B cell (primary cell): ENCODE measurements at places on chromosomes 1 and 21.

DNA sequence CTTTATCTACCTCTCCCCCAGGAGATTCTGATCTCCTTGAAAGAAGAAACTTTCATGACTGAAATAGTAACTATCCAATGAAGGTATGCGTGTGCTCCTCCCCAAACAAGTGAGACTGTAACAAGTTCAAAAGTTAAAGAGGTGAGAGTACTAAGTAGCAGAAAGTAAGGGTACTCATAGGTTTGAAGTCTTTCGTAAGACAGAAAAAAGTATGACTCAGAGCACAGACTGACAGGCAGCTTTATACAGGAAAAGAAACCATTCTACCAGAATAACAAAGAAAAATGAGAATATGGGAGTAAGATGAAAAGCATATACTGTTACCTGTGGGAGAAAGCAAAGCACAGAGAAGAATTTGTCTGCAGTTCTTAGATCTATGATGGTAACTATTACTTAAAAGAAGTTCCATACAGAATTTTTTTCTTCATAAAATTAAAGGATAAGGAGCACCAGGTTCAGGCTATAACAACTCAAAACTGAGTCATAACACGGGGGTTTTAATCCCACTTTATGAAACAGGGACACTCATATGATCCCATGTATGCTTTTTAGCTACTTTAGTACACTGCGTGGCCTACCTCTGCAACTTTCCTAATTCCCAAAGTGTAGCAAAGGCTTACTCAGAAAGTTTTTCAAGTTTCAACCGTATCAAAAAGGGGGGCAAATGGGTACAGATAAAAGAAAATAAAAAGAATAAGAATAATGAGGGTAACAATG lies 52.0 kb downstream of the FOXJ3 start:
- DNase-seq, result no peak

DNA sequence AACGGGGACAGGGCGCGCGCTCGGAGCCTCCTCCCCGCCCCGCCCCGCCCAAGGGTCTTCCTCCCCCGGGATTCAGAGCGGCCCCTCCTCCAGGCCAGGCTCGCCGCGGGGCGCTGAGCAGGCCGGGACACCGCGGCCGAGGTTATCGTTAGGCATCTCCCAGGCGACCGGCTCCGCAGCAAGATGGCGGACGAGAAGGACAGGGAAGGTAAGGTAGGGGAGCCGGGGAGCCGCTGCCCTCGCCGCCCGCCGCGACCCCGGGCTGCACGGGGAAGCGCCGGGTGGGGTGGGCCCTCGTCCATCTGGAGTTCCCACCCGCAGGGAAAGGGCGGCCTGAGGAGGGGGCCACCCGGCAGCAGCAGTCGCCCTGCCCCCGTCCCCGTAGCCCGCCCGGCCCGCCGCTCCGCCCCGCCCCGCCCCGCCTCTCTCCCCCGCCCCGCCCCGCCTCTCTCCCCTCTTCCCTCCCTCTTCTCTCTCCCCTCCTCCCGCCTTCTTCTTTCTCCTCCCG lies 105.9 kb upstream of the HNRNPU start:
- peak; percentile 91 for DNase-seq

- DNase-seq, result no peak
Measured at GRCh38 chr1:227297073-227297793, 21.1 kb downstream of the CDC42BPA start.

DNA sequence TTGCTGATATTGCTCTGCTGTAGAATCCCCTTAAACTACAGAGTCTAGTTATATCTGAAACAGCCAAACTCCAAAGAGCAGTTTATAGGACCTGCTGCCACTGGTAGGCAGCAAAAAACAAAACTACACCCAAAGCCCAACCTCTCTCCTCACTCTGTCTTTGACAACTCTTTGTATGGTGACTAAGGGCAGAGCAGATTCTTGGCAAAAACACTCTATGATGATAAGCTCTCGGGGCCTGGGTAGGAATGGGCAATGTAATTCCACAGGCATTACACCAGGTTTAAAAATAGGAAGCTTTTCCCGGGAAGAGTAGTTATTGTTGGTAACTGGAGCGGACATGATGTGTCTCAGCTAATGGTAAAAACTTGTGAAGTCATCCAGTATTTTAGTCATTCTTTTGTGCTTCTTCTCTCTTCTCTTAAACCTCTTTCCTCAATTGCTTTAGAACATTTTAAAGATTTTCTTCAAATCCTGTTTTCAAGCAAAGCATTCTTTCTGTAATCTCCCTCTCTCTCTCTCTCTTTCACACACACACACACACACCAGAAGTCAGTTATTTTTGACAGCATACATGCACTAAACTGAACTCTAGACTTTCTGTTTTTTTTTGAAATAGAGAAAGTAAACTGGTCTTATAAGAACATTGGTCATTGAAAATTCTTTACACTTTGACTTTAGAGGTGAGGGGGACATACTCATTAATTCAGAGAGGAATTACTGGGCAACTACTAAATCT lies 193.5 kb downstream of the PAPPA2 start:
- no peak for DNase-seq

DNA sequence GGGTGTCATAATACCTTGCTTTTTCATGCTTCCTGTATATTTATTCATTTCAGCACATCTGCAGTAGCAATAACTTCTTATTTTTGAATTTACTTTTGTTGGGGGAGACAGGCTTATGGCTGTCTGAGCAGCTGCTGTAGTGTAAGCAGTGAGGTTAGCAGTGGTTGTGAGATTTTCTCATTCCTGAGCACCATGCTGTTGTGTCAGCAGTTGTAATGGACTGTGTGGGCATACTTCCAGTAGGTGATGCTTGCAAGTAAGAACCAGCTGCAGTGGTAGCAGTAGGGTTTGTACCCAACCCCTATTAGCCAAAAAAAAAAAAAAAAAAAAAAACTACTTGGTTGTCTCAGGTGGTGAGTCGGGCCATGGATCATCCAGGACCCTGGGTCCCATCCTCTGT lies 311.6 kb downstream of the NUF2 start:
- no peak for DNase-seq

- DNase-seq, result no peak
Measured at GRCh38 chr1:229271448-229272159, 693 bp downstream of the RAB4A start.

DNA sequence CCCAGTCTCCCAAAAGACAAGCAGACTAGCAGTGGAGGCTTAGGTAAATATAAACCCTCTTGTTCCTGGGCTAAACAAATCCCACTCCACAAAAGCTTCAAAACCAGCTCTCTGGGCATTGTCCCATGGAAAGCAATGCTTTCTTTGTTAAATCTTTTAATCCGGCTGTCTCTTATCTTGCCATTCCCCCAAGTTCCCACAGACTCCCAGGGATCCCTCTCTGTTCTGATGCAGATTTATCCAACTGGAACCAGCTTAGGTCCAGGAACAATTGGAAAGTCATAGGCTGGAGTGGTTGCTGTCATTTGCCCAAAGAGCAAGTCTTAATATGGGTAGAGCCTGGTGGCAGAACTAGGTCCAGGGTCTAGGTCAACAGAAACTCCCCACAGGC lies 110.1 kb upstream of the ATP1A1 start:
- no peak for DNase-seq

DNA sequence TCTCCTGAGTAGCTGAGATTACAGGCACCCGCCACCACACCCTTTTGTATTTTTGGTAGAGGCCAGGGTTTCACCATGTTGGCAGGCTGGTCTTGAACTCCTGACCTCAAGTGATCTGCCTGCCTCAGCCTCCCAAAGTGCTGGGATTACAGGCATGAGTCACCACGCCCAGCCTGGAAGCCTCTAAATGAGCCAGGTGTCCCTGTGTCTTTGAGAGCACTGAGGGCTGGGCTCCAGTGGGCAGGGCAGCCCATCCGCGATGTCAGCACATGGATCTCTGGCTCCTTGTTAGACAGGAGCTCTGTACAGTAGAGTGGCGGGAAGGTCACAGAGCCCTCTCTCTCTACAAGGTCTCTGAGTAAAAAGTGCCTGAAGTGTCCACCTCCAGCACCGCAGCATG lies 124.3 kb downstream of the PGBD5 start:
- DNase-seq, result no peak

- DNase-seq, result peak; percentile 12
Measured at GRCh38 chr1:94335950-94336349, 82.2 kb upstream of the ABCD3 start.

- no peak for DNase-seq
Measured at GRCh38 chr1:8844501-8845006, 27.1 kb upstream of the RERE start.

DNA sequence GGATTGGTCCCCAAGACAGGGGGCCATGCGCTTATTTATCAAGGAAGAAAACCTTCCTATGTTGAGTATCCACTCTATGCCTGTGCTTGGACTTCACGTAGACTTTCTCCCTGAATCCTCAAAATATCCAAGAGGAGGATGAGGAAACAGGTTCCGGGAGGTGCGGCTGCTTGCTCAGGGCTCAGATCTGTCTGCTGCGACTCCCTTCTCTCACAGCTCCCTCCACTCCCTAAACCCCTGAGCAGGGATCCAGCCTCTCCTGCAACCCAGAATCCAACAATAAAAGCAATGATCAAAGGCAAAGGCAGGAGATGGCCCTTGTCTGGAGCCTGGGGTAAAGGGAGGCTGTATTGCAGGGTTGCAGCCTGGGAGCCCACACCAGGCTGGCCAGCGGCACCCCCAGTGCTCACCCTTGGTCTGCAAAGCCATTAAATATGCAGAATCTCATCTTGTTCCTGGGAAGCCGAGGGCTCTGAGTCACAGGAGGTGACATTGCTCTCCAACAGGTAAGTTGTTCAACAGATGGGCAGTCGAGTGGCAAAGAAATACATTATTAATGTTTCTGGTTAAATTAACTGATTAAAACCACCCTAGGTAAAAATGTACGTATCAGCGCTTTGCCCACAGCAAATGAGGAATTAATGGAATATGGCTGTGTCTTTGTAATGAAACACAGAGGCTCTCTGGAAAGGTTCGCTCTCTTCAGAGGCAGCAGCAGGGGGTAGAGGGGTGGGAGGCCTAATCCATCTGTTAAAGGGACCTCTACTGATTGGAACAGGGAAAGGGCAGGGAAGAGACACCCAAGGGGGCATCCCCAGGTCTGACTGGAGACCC lies 111.5 kb downstream of the GRIK3 start:
- DNase-seq, result no peak

DNA sequence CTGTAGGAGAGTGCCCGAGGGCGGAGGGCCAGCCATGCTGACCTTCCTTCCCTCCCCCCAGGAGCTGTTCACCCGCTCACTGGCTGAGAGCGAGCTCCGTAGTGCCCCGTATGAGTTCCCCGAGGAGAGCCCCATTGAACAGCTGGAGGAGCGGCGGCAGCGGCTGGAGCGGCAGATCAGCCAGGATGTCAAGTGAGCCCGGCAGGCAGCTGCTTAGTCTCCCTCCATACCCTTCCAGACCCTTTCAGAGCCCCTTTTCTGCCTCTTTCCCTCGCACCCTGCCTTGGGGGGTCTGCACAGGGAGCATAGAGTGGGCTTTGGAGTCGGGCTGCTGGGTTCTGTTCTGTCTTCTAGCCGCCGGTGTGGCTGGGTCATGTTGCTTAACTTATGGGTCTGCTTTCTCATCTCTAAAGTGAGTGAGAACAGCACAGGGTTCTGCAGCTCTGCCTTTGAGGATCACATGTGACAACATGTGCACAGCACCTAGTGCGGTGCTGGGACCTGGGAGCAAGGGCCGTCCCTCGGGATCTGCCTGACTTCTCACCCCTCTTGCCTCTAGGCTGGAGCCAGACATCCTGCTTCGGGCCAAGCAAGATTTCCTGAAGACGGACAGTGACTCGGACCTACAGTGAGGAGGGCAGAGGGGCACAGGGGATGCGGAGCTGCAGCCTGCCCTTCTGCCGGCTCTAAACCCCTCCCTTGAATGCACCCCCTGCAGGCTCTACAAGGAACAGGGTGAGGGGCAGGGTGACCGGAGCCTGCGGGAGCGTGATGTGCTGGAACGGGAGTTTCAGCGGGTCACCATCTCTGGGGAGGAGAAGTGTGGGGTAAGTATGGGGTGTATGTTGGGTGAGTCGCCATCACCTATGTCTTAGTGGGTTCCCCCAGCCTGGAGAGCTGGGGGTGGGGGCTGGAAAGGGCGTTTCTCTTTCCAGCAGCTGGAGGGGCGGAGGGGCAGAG lies 6.2 kb downstream of the AMPD2 start:
- DNase-seq, result peak; percentile 10

GRCh38 chr1:82062206-82062605 lies 261.5 kb downstream of the ADGRL2 start:
- DNase-seq, result no peak

DNA sequence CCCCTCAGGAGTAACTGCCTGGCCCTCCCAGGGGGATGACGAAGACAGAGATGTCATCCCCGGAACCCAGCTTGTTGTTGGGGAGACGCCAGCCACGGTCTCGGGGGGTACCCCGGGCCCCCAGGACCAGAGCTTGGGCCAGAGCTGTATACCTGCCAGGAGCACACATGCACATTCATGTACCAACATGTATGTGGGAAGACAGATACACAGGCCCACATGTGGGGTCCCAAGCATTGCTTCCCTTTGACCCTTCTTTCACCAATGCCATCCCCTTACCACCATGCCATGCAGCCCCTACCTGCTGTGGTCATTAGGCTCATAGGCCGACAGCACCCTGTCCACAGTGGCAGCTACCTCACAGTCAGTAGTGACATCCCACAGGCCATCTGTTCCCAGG lies 3.2 kb upstream of the RHOC start:
- DNase-seq, result no peak

- no peak for DNase-seq
Measured at GRCh38 chr1:5448486-5448885, 543.7 kb downstream of the NPHP4 start.

GRCh38 chr1:231921646-231922345 lies 295.2 kb downstream of the DISC1 start:
- no peak for DNase-seq

- DNase-seq, result no peak
Measured at GRCh38 chr1:101282314-101283038, 45.7 kb downstream of the S1PR1 start.

DNA sequence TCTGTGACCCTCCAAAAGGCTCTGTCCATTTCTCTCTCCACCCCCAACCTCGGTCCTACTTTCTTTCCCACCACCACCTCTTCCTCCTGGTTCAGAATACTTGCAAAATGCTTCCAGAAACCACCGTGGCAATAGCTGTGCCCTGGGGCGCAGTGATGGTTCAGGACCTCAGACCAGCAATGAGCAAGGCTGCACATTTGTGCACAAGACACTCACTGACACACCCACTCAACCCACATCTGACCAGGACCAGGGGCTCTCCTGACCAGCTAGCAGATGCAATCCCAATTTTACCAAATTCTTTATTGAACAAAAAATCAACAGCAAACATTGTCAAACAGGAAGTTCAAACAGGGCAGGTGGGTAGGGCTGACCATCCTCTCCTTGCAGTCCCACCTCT lies 25.7 kb downstream of the SPOCD1 start:
- no peak for DNase-seq

- DNase-seq, result no peak
Measured at GRCh38 chr21:45219517-45219916, 68.2 kb downstream of the POFUT2 start.

- no peak for DNase-seq
Measured at GRCh38 chr1:14661222-14661621, 62.7 kb downstream of the KAZN start.

DNA sequence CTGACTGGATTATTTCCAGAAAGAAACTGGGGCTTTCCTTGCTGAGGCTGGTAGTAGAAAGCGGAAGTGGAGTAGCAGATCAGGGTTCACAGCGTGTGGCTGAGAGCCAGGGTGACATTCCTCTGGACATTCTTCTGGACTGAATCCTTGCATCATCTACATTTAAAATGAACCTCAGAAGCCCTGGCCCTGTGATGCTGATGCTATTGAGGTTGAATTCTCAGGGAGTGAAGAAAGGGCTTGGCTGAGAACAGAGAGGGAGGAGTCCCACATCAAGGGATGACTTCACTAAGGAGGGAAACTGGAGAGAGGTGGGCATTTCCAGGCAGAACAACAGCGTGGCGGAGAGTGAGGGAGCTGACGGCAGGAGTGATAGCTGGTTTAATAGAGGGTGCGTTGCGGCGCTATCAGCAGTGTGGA lies 102.3 kb upstream of the LMO4 start:
- DNase-seq, result no peak

- no peak for DNase-seq
Measured at GRCh38 chr1:101130673-101131072, 105.1 kb upstream of the DPH5 start.
